ENCODE measurements at places on chromosomes 5 and 9.

DNA sequence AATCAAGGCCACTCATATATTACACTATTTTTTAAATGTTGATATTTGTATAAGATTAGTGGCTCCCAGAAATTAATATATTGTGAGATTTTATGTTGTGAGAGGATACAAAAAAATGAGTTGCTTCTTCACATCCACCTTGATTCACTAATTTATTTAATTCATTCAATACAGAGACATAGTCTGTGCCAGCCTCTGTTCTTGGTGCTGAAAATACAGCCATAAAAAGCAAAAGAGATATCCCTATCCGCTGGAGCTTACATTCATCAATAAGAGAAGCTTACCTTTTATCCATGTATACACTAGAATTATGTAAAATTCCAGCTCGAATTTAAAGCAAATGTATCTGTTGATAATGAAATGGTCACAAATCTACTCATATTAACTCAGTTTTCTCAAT, 92.2 kb upstream of the GABRG2 start:
- DNase-seq: no peak

DNA sequence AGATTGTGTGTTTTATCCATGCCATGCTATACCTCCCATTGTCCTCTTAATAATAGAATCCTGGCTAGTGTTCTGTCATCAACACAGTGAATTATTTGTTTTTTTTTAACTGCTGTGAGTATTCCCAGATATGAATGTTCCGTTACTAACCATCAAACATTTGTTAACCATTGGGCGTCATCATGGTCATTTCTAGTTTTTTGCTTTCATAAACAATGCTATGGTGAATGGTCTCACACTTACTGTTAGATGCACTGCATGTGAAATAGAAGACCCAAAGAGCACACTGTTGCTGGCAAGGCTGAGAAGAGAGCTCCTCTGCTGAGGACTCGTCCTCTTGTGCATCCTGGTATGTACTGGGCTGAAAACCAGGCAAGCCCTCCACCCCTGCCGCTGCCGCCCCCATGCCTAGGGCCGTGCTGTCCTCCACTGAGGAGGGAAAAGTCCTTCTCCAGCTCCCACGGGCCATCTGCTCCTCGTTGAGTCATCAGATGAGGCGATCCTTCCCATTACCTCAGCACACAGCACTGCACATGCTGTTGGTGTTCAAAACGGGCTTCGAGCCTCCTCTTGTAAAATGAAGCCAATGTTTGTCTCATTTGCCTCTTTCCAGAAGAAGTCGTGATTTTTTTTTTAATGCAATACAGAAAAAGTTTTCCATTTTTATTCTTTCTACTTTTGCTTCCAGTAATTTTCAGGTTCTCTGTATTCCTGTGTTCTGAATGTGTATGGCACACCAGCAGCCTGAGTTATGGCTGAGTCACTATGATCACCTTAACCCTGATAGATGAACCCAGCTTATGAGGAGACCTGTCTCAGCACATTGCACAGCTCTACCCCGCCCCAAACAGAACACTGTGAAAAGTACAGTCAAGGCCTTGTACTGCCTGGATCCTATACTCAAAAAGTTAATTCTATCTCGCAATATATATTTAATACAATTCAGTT, 219.0 kb downstream of the AOPEP start:
- no peak for DNase-seq

DNA sequence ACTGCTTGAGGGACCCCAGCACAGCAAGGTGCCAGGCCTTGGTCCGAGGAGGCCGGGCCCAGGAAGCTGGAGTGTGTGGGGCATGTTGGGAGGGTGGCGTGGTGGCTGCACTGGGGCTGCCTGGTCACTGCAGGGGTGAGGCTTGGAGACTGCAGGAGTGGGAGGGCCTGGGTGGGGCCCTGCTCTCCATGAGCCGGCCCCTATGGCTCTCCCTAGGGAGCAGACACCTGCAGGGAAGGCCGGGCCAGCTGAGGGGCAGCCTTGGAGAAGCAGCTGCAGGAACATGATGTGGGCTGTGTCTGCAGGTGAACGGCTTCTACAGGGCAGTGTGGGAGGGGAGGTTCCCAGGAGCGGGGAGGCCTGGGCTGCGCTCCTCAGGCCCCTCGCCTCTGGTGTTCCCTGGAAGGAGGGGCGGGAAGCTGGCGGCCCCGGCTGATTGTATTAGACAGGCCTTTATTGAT, 41.7 kb upstream of the TMEM250 start:
- no peak for DNase-seq

DNA sequence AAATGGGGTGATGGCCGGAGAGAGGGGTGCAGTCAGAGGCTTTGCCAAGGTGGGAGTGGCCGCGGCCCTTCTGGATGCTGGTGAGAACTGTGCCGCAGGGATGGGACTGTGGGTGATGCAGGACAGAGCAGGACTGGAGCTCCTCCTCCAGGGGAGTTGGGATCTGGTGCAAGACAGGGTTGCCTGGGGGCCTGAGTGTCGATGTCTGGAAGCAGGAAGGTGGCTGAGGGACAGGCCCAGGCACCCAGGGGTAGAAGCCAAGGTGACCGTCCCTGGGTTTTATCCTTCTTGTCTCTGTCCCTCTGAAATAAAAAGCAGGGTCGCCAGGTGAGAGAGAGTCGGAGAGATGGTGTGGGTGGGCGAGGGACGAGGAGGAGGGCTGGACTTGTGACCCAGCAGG, 89.1 kb upstream of the IER5L start:
- DNase-seq: no peak

GRCh38 chr5:113660206-113660605, 146.7 kb downstream of the YTHDC2 start:
- DNase-seq: no peak

- DNase-seq: no peak
Observed at GRCh38 chr9:108671794-108672193, 184.0 kb downstream of the ACTL7B start.

GRCh38 chr5:151947931-151948608, 23.4 kb upstream of the GLRA1 start:
- DNase-seq: no peak

GRCh38 chr5:180644825-180645273, 4.6 kb downstream of the FLT4 start:
- DNase-seq: no peak

DNA sequence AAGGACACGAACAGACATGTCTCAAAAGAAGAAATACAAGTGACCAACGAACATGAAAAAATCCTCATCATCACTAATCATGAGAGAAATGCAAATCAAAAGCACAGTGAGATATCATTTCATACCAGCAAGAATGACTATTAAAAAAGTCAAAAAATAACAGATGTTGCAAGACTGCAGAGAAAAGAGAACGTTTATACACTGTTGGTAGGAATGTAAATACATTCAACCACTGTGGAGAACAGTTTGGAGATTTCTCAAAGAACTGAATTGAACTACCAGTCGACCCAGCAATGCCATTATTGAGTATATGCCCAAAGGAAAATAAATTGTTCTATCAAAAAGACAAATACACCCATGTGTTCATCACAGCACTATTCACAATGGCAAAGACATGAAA, 45.7 kb downstream of the FXN start:
- no peak for DNase-seq

DNA sequence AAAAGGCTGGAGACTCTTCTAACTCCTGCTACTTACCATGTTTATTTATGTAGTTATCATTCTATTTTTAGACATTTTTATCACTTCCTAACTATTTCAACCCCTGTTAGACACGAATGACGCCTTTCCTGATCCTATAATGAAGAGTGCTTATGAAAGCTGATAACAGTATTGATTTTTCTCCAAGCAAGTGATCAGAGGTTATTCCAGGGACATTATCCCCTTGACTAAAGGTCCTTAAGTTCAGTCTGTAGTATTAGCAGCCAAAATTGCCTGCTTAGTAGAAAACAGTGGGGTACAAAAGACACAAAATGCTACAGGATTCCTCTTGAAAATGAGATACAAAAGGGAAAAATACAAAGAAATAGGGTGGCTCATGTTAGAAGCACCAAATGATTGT, 235.6 kb downstream of the DNAH5 start:
- DNase-seq: no peak

- no peak for DNase-seq
Observed at GRCh38 chr5:79423296-79423695, 90.6 kb downstream of the HOMER1 start.

GRCh38 chr9:101126556-101126955, 98.0 kb downstream of the PLPPR1 start:
- no peak for DNase-seq

- DNase-seq: peak; percentile 68
Observed at GRCh38 chr5:55344392-55344992, 36.7 kb downstream of the MTREX start.

DNA sequence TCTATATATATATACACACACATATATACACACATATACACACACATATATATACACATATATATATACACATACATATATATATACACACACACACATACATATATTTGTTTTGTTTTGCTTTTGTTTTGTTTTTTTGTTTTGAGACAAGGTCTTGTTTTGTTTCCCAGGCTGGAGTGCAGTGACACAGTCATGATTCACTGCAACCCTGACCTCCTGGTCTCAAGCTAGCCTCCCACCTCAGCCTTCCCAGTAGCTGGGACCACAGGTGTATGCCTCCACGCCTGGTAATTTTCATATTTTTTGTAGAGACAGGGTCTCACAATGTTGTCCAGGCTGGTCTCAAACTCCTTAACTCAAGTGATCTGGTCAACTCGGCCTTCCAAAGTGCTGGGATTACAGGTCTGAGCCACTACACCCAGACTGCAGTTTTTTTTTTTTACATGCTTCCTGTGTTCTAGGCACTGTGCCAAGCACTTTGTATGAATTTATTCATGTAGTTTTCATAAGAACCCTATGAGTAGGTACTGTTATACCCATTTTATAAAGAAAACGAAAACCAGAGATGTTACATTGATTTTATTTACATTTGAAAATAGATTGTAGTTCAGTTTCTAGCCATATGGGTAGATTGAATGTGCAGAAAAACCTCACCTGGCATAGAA, 120.7 kb downstream of the PBX3 start:
- DNase-seq: peak; percentile 21

GRCh38 chr5:142725231-142726187, 39.6 kb upstream of the FGF1 start:
- no peak for DNase-seq

DNA sequence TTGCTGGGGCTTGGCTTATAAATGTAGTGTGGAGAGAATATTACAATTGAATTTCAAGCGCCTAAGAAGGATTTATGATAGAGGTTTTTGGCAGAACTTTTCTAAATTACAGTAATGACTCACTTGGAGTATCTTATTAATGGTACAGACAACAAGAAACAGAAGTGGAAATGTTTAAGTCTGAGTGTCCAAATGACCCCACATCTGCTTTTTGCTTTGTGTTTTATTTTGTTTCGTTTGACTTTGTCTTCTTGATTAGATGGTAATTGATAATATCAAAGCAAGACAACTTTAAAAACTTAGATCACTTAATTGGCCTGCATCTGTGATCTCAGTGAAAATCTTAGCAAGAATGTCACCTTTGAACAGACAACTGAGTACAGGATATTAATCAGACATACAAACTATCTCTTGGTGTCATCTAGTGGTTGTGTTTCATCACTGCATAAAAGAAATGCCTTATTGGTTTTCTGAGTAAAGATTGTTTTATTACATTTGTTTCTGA, 577.4 kb downstream of the ISL1 start:
- no peak for DNase-seq

- DNase-seq: no peak
Observed at GRCh38 chr5:103993031-103993430, 430.4 kb upstream of the NUDT12 start.

GRCh38 chr5:116176121-116176520, 91.3 kb downstream of the COMMD10 start:
- no peak for DNase-seq

- DNase-seq: no peak
Observed at GRCh38 chr9:123435471-123435870, 79.5 kb downstream of the CRB2 start.

DNA sequence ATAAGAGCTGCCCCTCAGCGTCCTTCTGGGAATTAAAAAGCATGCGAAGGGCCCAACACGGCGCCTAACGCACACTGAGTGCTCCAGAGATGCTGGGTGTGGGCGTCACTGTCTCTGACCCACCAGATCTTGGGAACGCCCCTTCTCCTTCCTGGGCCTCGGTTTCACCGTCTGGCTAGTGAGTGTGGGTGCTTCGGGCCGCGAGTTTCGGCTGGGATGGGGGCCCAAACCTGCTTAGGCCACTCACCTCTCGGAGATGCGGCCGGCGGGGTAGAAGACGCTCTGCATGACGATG, 3.7 kb downstream of the PIP5KL1 start:
- DNase-seq: no peak

- DNase-seq: no peak
Observed at GRCh38 chr9:120694559-120694958, 19.7 kb downstream of the MEGF9 start.

GRCh38 chr5:151115272-151115905, 34.6 kb upstream of the TNIP1 start:
- peak; percentile 83 for DNase-seq

- no peak for DNase-seq
Observed at GRCh38 chr9:134071149-134071548, 3.3 kb upstream of the BRD3 start.

DNA sequence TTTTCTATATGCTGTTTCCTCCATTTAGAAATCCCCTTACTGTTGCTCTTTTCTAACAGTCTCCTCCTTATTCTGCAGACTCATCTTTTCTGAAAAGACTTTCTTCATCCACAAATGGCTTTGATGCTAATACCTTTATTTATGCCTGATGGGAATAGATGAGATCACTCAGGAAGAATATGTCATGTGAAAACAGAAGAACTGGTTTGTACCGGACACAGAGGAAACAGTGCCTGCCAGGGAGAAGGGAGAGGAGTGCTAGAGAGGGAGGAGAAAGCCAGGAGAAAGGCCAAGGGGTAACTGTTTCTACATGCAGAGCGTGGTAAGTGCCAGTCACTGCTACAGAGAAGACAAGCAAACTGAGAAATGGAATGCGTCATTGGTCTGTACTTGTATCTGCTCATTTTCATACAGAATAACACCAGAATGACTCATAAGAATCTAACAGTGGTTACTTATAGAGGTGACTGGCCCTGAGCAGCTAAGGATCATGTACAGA, 45.9 kb upstream of the PJA2 start:
- no peak for DNase-seq

- DNase-seq: peak; percentile 83
Observed at GRCh38 chr5:134184155-134185135, 7.7 kb upstream of the SKP1 start.

DNA sequence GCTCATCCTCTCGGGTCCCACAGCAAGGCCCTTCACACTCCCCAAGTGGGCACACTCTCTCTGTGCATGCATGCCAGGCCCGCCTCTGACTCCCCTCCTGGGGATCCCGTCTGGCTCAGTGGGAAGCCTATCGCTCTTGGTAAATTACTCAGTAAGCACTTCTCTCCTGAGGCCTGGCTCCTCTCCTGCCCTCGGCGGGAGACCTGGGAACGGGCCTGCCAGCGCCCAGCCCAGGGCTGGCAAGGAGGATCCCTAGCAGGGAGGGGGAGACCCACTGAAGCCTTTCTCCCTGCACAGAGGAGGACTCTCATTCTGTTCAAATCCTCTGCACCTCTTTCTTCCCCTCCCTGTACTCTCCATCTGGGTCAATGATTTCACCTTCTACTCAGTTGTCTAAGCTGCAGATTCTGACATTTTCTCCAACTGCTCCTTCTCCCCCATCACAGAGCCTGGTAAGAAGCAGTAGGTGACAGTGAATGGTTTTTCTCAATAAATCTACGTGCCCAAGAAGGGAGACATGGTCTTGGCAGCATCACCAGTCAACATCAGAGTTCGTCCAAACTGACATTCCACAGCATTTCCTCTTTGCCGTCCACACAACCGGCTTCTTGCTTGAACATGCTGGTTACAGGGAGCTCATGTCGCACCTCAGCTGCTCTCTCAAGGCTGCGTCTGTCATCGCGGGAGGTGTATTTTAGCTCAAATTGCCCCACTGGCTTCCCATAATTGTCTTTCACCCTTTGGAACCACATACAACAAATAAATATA, 81.9 kb downstream of the GPR21 start:
- DNase-seq: no peak
